ENCODE measurements at places on chromosomes 11 and 22. TPM values are rescaled to one million over a fixed set of nuclear protein-coding genes. Genes with fewer than 3 reads are reported as not detected.

SEC14L6 gene
- total RNA-seq: not detected

KIRREL3 gene
- total RNA-seq: 1.2 TPM

DSCAML1 gene
- total RNA-seq: not detected

HTR3A gene
- total RNA-seq: not detected

TSPAN32 gene
- total RNA-seq: 2.7 TPM

OR52I1 gene
- total RNA-seq: not detected

CRYBB3 gene
- not detected for total RNA-seq

TSSK2 gene
- not detected for total RNA-seq

ESAM gene
- not detected for total RNA-seq

CDC45 gene
- total RNA-seq: 32.2 TPM

SLC29A2 gene
- total RNA-seq: 1.4 TPM

LAYN gene
- 10.9 TPM for total RNA-seq

PVALB gene
- not detected for total RNA-seq

BCO2 gene
- total RNA-seq: 0.10 TPM

TBX1 gene
- not detected for total RNA-seq

CD3G gene
- total RNA-seq: not detected

CATSPER1 gene
- total RNA-seq: 0.36 TPM

GDPD4 gene
- not detected for total RNA-seq

APOBEC3B gene
- 19.6 TPM for total RNA-seq

IGLL1 gene
- total RNA-seq: not detected

ZNF214 gene
- total RNA-seq: 3.5 TPM

RAB38 gene
- 13.5 TPM for total RNA-seq

NEFH gene
- 0.20 TPM for total RNA-seq

GALNT18 gene
- 12.3 TPM for total RNA-seq

CRYBA4 gene
- total RNA-seq: not detected

CENPM gene
- 50.3 TPM for total RNA-seq

SAA1 gene
- not detected for total RNA-seq

SCN3B gene
- not detected for total RNA-seq

USP2 gene
- total RNA-seq: 0.24 TPM

BLID gene
- 3.4 TPM for total RNA-seq

PATE2 gene
- 0.24 TPM for total RNA-seq

KCNJ1 gene
- not detected for total RNA-seq

TNNI2 gene
- not detected for total RNA-seq

THY1 gene
- total RNA-seq: 949 TPM

SLC22A12 gene
- not detected for total RNA-seq

C11orf98 gene
- 73.3 TPM for total RNA-seq

FREY1 gene
- total RNA-seq: not detected

OLFML1 gene
- total RNA-seq: not detected

GSTT2B gene
- total RNA-seq: 21.4 TPM

ACTN3 gene
- total RNA-seq: under 0.01 TPM

CCDC116 gene
- 0.10 TPM for total RNA-seq

C11orf86 gene
- total RNA-seq: not detected

MAP6 gene
- not detected for total RNA-seq

KBTBD4 gene
- total RNA-seq: 19.9 TPM

CDC42EP1 gene
- 18.4 TPM for total RNA-seq

OR2AG2 gene
- total RNA-seq: 0.84 TPM

RNF141 gene
- 30.5 TPM for total RNA-seq

GTSE1 gene
- 21.5 TPM for total RNA-seq

GRIA4 gene
- not detected for total RNA-seq

RHOD gene
- total RNA-seq: 3.1 TPM

KCNQ1OT1 gene
- total RNA-seq: 0.36 TPM

RAG2 gene
- not detected for total RNA-seq

FAT3 gene
- total RNA-seq: 1.3 TPM

DYNC2H1 gene
- 18.5 TPM for total RNA-seq

NUP160 gene
- 27.1 TPM for total RNA-seq

OR8G5 gene
- not detected for total RNA-seq

PKNOX2 gene
- 2.8 TPM for total RNA-seq

GAS2 gene
- 1.1 TPM for total RNA-seq
